Stimulated activated CD4-positive, alpha-beta T cell treated with anti-CD3 and anti-CD28 coated beads, Interleukin-1b, Interleukin-23, amount 100 ng/mL, for 1 hour (primary cell): ENCODE measurements at places on chromosomes 2 and 18.

DNA sequence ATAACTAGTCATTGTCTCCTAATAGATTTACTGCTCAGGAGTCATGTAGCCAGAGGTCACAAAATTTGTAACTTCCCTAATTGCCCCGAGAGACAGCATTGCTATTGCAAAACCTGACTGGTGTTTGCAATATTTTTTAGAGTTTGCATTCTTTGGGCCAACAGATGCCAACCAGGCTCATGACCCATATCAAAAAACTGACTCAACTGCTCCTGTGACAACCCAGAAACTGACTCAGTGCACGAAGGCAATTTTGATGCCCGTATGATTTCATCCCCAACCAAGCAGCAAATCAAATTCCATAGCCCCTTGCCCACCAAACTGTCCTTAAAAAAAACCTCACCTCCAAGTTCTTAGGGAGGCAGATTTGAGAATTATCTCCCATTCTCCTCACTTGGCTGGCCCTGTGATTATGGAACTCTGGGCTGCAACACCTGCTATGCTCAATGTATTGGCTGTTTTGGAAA lies 951.3 kb downstream of the TSN start:
- no peak for DNase-seq

DNA sequence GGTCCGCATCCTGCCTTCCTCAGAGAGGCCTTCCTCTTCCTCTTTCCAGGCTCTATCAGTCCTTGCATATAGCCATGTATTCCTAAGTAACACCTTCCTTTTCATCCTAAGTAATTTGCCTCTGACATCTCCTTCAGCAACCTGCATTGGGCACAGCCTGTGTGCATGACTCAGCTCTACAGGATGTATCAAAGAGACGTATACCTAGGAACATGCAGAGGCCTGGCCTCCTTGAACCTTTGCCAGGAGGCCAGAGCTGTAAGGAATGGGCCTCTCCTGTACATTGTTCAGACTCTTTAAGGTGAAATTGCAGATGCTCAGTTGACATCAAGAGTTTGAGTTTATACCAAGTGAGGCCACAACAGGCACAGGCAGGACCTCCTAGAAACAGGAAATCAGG lies 76.0 kb upstream of the CELF4 start:
- no peak for DNase-seq

GRCh38 chr2:111122631-111123421 lies 2.1 kb downstream of the BCL2L11 start:
- no peak for DNase-seq

DNA sequence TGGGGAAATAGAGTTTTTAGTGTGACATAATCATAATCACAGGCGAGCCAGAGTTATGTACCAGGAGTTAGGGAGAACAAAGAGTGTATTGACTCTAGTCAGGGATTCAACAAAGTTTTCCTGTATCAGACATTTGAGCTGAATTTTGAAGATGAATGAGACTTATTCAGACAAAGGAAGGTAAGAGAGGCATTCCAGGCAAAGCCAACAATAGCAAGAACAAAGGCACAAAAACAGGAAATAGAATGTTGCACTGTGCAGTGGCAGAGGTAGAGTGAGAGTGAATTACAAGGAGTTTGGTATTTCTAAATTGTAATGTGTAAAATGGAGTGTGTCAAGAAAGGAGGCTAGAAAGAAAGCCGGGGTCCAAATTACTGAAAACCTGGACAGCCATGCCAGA lies 156.2 kb downstream of the CCDC148 start:
- no peak for DNase-seq

GRCh38 chr2:240250985-240251847 lies 110.8 kb upstream of the OTOS start:
- DNase-seq: no peak

- DNase-seq: no peak
Measured at GRCh38 chr18:24922491-24922890, 429.5 kb downstream of the ZNF521 start.

- DNase-seq: no peak
Measured at GRCh38 chr18:74221081-74221480, 70.7 kb downstream of the CYB5A start.

- DNase-seq: no peak
Measured at GRCh38 chr2:163778045-163778781, 42.4 kb upstream of the FIGN start.
